Sigmoid colon (tissue), 7 donors: ENCODE measurements at places on chromosomes 3 and 15. TPM values are rescaled to one million over a fixed set of nuclear protein-coding genes. Genes with fewer than 3 reads are reported as not detected.

The THAP10 gene
- 2.9 TPM for total RNA-seq

The SPATA16 gene
- not detected for total RNA-seq

The TRH gene
- total RNA-seq, result not detected

The NANOGP8 gene
- total RNA-seq, result not detected

The MYH15 gene
- not detected for total RNA-seq

DNA sequence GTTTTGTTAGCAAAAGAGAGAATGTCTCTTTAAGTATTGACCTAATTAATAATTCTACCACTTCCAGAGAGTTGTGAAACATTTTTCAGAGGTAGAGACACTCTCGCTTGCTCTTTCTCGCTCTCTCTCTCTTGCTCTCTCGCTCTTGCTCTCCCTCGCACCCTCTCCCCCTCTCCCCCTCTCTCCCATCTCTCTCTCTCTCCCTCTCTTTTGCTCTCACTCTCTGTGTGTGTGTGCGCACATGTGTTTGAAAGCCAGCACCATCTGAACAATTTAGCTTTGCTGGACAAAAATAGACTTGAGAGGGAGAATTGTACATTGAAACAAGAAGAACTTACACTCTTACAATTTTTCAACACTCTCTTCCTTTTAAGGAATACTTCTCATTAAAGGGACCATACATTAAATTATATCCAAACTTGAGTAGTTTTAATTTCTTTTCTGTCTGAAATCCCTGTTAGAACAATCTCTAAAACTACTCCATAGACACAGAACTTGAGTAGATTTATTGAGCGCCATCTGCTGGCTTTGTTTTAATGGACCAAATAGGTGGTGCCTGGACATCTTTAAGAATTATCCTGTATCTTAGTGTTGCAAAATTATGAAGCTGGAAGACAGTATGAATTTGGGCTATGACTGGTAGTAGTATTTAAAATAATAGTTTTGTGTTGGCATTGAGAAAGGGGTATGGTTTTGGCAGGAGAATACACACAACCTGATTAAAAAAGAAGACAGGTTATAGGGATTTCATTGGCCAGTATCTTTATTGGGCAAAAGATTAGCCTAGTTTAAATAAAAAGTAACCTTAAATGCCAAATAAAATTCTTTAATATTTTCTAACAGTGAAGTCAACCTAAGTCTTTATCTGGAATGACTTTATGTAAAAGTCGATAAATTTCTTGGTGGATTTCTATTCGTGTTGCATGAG, 124.6 kb downstream of the AKAP13 start:
- H3K4me3 ChIP-seq, result no peak overlapping the region
- peak overlapping the region; percentile 68 for H3K27ac ChIP-seq
- H3K36me3 ChIP-seq, result no peaks in the 10 kb centered on the region
- H3K4me1 ChIP-seq, result peaks cover 11% of the 10 kb centered on the region

GRCh38 chr3:127580327-127581060, 10.0 kb downstream of the TPRA1 start:
- H3K27me3 ChIP-seq, result no peaks in the 10 kb centered on the region
- peaks cover 11% of the 10 kb centered on the region for H3K4me1 ChIP-seq
- H3K27ac ChIP-seq, result no peak overlapping the region
- H3K4me3 ChIP-seq, result no peak overlapping the region
- peaks cover 3% of the 10 kb centered on the region for H3K36me3 ChIP-seq

DNA sequence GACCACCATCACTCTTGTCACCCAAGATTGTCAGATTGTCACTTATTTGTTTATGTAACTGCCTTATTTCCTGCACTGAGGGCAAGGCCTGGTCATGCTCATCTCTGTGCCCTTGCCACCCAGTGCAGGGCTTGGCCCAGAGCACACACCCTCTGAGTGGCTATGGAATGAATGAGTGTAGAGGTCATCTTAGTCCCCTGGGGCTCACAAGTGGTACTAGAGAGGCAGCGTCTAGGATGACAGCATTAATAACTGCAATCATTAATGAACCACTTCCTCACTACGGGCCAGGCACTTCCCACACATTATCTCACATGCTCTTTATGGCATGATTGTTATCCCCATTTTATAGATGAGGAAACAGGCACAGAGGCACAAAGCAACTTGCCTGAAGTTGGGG, 117.0 kb downstream of the SMAD6 start:
- DNase-seq, result no peak
- no peak overlapping the region for H3K27ac ChIP-seq
- no peaks in the 10 kb centered on the region for H3K36me3 ChIP-seq
- H3K27me3 ChIP-seq, result no peaks in the 10 kb centered on the region
- H3K4me1 ChIP-seq, result no peaks in the 10 kb centered on the region

GRCh38 chr3:126954141-126954842, 28.6 kb upstream of the PLXNA1 start:
- peak; percentile 42 for DNase-seq
- H3K4me3 ChIP-seq, result no peak overlapping the region
- H3K27me3 ChIP-seq, result no peaks in the 10 kb centered on the region

DNA sequence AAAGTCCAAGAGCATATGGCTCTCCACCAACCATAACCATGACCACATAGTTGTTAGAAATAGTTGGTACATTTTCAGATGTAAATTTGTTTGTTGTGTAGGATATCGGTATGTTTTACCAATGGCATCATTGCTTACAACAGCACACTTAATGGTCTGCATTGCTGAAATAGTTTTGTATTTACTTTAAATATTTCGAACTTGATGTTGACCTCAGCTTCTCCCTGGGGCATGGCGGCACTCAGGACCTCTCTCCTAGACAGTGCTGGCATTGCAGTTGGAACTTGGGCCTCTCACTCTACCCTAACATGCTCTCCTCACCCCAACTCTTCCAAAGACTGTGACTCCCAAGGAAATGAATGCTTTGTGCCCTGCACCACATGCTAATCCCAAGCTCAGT, 5.0 kb downstream of the SLC22A13 start:
- no peak for DNase-seq
- no peaks in the 10 kb centered on the region for H3K4me1 ChIP-seq
- H3K4me3 ChIP-seq, result no peak overlapping the region
- H3K27ac ChIP-seq, result no peak overlapping the region
- H3K27me3 ChIP-seq, result no peaks in the 10 kb centered on the region

- DNase-seq, result peak; percentile 33
- no peaks in the 10 kb centered on the region for H3K27me3 ChIP-seq
- no peak overlapping the region for H3K27ac ChIP-seq
- H3K4me3 ChIP-seq, result no peak overlapping the region
Measured at GRCh38 chr3:10556312-10556711, 50.9 kb upstream of the ATP2B2 start.

DNA sequence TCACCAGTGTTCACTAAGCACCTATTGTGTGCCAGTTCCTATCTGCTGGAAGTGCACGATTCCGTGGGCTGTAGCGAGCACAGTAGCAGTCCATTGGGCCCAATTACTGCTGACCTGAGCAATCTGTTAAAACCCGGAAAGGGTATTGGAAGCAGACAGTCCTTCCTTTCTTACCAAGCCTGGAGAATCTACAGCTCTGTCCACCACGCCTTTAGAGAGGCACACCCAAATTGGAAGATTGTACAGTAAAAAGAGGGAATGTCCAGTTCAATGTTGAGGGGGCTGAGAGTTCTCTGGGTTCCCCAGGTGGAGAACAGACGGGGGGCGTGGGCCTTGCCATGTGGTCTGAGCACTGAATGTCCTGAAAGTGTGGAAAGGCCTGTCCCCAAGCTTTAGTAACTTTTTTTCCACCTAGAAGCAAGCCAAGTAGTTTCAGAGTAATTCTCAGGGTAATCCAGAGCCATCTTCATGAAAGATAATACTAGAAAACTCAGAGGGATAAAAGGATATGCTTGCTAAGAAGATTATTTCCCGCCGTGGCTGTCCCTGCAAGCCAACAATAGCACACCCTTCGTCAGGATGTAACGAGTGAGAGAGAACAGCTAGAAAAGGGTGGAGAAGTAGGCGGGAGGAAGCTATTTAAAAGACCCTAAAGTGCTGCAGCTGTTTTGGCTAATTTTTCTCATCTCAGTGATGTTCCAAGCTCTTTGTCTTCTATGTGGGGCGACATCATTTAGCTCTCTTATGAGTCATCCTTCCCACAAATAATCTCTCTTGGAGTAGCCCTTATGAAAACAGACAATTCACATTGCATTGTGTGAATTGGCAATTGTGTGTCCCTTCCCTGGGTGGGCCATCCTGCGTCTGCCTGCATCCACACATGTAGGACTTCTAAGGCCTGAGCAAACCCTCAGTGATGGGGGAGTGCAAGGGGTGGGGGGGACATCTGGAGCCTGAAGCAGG, 181.0 kb downstream of the ATG7 start:
- H3K4me3 ChIP-seq, result no peak overlapping the region
- H3K27me3 ChIP-seq, result no peaks in the 10 kb centered on the region
- H3K36me3 ChIP-seq, result no peaks in the 10 kb centered on the region
- H3K27ac ChIP-seq, result peak overlapping the region; percentile 59

- H3K36me3 ChIP-seq, result peaks cover 10% of the 10 kb centered on the region
- H3K27ac ChIP-seq, result peak overlapping the region; percentile 89
- H3K4me1 ChIP-seq, result peaks cover 98% of the 10 kb centered on the region
- no peak overlapping the region for H3K4me3 ChIP-seq
- peak; percentile 86 for DNase-seq
- H3K27me3 ChIP-seq, result no peaks in the 10 kb centered on the region
Measured at GRCh38 chr3:66406163-66406562, 94.7 kb downstream of the LRIG1 start.

DNA sequence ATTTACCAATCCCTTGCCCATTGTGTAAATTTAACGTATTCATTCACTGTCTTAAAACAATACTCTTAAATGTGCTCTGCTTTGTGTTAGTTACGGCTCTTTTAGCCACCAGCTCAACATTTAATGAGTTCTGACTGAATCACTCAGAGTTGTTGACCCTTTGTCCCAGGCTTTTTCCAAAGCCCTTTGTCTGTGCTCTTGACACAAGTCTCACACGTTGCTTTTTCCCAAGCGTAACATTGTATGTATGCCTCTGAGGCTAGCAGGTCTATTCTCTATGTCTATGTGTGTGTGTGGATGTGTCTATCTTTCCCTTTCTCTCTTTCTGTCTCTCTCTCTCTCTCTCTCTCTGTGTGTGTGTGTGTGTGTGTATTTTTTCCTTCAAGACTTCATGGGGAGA, 435.4 kb upstream of the GOLIM4 start:
- H3K4me3 ChIP-seq, result no peak overlapping the region
- no peak for DNase-seq
- no peaks in the 10 kb centered on the region for H3K27me3 ChIP-seq
- H3K27ac ChIP-seq, result no peak overlapping the region
- H3K36me3 ChIP-seq, result no peaks in the 10 kb centered on the region

DNA sequence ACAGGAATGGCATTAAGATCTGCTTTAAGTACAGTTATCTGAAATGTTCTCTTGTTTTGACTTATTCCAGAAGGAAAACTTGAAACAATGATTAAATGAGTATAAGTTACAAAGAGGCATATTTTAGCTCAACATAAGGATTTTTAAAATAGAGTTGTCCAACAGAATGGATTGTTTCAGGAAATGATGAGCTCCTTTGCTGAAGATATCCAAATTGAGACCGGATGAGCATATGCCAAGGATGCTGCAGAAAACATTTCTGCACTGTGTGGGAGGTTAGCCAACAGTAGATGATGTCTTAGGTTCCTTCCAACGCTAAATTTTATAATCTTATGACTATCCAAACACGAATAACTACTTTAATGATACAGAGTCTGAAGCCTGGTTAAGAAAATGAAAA, 226.5 kb upstream of the NANOGP8 start:
- no peaks in the 10 kb centered on the region for H3K36me3 ChIP-seq
- no peak overlapping the region for H3K4me3 ChIP-seq
- H3K27ac ChIP-seq, result no peak overlapping the region
- DNase-seq, result no peak

DNA sequence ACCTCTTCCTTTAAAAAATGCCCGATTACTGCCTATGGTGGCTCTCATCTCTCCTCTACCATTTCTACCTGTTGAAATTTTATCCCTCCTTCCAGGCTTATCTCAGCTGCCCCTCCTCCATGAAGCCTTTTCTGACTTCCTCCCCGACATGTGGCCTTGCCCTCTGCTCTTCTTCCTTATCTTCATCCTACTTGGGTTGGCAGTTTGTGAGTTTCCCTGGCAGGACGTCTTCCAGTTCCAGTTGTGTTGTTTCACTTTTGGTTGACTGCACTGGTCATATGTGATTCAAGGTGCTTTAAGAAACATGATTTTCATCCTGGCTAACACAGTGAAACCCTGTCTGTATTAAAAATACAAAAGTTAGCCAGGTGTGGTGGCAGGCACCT, 4.4 kb downstream of the DLL4 start:
- peaks cover 32% of the 10 kb centered on the region for H3K27me3 ChIP-seq
- H3K36me3 ChIP-seq, result no peaks in the 10 kb centered on the region
- H3K27ac ChIP-seq, result no peak overlapping the region
- DNase-seq, result no peak
- H3K4me1 ChIP-seq, result peaks cover 29% of the 10 kb centered on the region

GRCh38 chr3:154885418-154885817, 194.7 kb upstream of the MME start:
- H3K27me3 ChIP-seq, result no peaks in the 10 kb centered on the region
- no peak for DNase-seq
- H3K36me3 ChIP-seq, result no peaks in the 10 kb centered on the region
- H3K27ac ChIP-seq, result no peak overlapping the region
- no peak overlapping the region for H3K4me3 ChIP-seq

DNA sequence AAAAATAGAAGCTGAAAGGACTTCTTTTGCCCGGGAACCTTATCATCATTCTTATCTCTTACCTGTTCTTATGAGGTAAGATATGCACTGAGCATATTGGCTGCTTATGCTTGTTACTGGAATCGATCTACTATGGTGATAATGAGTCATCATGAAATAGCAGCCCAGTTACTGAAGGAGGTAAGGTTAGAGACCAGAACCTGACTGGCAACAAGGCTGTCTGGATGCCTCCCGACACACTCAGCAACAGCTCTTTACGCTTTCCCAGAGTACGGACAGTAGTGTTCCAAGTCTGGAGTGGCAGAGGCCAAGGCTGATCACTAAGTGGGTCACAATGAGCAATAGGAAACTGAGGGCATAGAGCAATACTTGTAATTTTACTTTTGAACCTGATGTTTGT, 314.1 kb downstream of the NLGN1 start:
- no peak overlapping the region for H3K4me3 ChIP-seq
- no peak overlapping the region for H3K27ac ChIP-seq
- no peak for DNase-seq

- H3K36me3 ChIP-seq, result no peaks in the 10 kb centered on the region
- no peak overlapping the region for H3K27ac ChIP-seq
- no peak overlapping the region for H3K4me3 ChIP-seq
- no peaks in the 10 kb centered on the region for H3K27me3 ChIP-seq
Measured at GRCh38 chr3:65070968-65071367, 383.2 kb upstream of the ADAMTS9 start.
